ENCODE measurements at places on chromosomes 4 and X. TPM values are rescaled to one million over a fixed set of nuclear protein-coding genes. Genes with fewer than 3 reads are reported as not detected.

Gene GLOD5
- not detected for total RNA-seq

Gene GAGE13
- not detected for total RNA-seq

DNA sequence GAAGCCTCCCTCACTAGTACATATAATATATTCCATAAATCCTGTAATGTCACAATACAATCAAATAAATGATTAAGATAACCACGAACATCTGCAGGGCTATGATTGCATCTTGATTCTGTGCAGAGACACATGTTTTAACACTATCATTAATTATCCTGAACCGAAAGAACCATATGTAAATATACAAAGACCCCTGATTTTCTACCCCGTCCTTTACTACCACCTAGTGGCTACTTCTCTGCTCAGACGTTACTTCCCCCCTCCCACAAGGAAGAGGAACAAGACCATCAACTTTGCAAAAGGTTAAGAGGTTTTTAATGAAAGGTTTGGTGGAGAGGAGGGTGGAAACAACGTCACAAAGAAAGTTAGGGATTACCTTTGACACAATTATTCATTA is 134.0 kb downstream of the COL4A6 start:
- peak; percentile 74 for DNase-seq

GRCh38 chr4:155667222-155667567 is 547 bp downstream of the GUCY1A1 start:
- no peak for DNase-seq

DNA sequence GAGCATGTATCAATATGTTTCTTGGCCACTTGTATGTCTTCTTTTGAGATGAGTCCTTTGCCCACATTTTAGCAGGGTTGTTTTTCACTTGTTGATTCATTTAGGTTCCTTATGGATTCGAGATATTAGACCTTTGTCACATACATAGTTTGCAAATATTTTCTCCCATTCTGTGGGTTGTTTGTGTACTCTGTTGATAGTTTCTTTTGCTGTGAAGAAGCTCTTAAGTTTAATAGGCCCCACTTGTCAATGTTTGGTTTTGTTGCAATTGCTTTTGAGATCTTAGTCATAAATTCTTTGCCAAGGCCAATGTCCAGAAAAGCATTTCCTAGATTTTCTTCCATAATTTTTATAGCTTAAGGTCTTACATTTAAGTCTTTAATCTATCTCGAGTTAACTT is 280.7 kb upstream of the GALNT7 start:
- DNase-seq: no peak

Gene ABHD18
- total RNA-seq: 36.6 TPM

GRCh38 chr4:108350332-108350731 is 181.6 kb upstream of the LEF1 start:
- DNase-seq: no peak

DNA sequence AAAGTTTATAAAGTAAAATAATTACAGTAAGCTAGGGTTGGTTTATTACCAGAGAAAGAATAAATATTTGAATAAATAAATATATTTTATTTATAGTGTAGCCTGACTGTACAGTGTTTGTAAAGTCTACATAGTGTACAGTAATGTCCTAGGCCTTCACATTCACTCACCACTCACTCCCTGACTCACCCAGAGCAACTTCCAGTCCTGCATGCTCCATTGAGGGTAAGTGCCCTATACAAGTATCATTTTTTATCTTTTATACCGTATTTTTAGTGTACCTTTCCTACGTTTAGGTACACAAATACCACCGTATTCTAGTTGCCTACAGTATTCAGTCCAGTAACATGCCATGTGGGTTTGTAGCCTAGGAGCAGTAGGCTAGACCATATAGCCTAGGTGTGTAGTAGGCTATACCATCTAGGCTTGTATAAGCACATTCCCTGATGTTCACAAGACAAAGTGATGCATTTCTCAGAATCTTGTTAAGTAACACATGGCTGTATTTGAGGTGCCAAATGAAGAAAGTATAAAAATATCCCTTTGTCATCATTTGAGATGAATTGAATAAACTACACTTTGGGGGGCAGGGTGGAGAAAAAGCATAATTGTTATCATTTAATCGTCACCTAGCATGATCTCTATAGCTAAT is 14.7 kb upstream of the KLHL8 start:
- DNase-seq: no peak

DNA sequence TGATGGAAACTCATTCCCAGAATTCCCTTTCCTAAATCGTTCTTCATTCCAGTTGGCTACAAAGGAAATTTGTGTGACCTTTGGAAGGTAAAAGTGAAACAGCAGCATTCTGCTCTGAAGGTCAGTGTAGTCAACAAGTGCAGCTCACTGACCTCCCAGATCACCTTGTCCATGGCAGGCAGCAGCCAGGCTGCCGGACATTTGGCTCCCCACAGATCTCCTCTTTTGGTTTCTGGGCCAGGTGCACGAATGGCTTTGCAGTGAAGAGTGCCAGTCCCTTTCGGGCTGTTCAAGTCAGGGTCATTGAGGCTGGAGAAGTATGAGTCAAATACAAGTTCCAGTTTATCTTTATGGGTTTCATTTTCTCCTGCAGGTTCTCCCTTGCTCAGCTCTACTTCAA is 14.3 kb downstream of the GPRIN3 start:
- no peak for DNase-seq

Gene GRSF1
- 89.6 TPM for total RNA-seq

Gene GABRQ
- total RNA-seq: not detected

DNA sequence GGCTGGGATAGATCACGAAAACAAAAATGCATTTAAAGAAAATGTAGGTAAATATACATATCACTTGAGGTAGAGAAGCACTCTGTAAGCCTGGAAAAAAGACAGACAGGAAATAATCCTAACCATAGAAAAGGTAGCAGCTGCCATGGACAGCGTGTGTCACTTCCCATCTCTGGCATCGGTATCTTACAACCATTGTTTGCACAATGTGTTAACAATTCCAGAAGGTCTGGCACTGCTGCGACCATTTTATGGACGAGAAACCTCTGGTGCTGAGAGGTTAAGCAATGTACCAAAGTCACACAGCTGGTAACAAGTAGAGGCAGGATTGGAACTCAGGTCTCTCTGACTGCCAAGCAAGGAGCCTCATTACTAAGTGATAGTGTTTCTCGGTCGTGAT is 1.7 kb upstream of the MTNR1A start:
- DNase-seq: no peak

GRCh38 chr4:113411496-113411938 is 350.0 kb downstream of the CAMK2D start:
- DNase-seq: peak; percentile 11

Gene RAB9A
- 59.3 TPM for total RNA-seq

DNA sequence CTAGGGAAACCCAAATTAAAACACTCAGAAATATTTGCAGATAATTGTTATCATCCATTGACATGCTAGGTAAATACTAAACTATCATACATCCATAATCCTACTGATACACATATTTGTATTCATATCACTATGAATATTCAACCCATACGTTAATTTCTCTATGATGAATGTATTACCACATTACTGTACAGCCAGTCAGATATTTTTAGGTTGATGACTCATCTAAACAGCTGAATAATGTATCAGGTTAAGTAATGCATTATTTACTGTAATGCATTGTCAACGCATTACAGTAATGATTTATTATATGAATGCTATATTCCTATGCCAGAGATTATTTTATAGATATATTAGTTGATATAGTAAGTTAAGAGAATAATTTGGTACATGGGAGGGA is 37.1 kb downstream of the VEGFC start:
- no peak for DNase-seq

DNA sequence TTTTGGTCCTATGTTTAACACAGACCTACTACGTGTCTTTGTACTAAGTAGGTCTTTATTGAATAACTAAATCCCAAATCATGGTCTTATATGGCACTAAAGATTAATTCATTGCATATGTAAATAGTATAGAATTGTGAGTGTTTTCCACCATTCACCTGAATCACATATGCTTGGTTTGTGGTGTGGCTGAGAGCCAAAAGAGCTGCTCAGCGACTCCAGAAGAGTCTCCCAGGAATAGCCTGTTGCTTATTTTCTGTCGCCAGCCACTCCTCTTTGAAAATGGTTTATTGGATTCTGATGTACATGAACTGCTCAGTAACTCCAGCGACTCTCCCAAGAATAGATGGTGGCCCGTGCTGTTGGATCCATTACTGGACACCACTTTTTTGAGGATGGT is 184.5 kb downstream of the CLCN4 start:
- no peak for DNase-seq

DNA sequence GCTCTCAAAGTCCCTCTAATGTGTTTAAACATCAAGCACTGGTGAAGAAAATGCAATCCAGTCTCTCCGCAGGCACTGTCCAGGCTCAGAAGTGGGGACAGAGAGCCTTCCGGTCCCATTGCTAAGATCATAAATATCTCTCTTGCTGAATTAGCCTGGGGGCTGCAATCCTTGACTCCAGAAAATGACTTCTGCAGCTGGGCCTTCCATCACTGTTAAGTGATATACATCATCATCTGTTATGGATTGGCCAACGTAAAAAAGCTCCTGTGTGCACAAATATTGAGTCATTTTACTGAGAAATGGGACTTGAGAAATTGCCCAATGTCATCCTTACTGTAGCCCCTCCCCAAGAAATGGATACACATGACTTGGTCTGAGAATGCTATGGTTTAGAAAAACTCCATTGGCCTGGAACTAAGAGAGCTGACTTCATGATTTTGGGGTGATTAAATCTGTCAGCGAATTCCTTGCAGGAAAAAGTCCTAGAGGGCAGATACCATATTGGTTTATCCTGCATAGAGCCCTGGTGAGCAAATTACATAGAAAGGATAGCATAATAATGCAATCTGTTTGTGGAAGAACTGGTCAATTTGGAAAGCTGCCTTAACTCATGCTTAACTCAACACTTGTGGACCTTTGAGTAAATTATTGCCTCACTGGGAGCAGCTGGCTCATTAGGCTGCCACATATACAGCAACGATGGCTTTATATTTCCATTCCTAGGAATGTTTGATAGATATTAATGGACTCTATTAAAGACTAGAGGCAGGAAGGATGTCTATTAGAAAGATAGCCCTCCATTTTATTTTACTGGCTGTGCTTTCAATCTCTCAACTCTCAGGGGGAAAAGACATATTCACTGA is 346.1 kb downstream of the GBA3 start:
- DNase-seq: no peak
